ENCODE measurements at places on chromosomes 2 and 18.

GRCh38 chr2:105455488-105456003 is 56.7 kb upstream of the FHL2 start:
- no peak for DNase-seq

DNA sequence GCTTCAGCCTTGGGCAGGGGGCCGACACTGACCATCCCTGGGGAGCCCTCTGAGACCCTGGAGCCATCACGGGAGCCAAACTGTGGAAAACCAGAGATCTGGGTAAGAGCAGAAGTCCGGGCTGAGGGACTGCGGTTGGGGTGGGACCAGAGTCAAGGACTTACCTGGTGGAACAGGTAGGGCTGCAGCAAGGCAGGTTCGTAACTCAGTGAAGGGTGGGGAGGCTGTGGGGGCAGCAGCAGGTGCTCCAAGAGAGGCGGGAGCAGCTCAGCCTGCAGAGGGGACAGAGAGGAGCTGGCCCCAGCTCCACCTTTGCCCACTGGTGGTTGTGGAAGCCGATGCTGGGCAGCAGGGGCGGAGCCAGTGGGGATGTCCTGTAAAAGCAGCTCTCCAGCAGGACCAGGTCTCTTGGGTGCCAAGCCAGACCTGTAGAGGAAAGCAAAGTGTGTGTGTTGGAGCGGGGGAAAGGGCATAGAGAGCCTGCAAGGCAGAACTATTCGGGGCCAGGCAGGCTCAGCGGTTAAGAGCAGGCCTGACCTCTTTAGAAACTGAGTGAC is 6.7 kb downstream of the PTPRN start:
- DNase-seq, result no peak

- no peak for DNase-seq
Measured at GRCh38 chr2:50641633-50642032, 390.3 kb downstream of the NRXN1 start.

- no peak for DNase-seq
Measured at GRCh38 chr18:50468807-50469206, 91.1 kb upstream of the MAPK4 start.

DNA sequence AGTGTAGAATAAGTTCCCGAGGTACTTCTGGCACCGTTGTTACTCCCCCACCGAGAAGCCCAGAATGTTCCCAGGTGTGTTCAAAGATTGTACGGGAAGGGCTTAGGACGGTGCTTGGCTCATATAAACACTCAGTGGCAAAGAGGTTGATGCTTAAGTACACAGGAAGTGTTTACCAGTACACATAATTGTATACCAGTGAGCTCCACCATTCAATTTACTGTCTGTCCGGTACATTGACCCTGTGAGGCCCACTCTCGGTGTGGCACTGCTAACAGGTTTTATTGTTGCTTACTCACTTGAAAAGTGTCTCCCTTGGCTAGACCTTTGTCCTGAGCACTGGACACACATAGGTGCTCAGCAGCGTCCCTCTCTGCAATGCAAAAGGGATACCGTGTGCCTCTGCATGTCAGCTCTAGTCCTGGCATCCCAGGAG is 191.0 kb downstream of the NEDD4L start:
- no peak for DNase-seq

GRCh38 chr18:75264195-75264594 is 53.6 kb downstream of the TSHZ1 start:
- DNase-seq, result no peak

DNA sequence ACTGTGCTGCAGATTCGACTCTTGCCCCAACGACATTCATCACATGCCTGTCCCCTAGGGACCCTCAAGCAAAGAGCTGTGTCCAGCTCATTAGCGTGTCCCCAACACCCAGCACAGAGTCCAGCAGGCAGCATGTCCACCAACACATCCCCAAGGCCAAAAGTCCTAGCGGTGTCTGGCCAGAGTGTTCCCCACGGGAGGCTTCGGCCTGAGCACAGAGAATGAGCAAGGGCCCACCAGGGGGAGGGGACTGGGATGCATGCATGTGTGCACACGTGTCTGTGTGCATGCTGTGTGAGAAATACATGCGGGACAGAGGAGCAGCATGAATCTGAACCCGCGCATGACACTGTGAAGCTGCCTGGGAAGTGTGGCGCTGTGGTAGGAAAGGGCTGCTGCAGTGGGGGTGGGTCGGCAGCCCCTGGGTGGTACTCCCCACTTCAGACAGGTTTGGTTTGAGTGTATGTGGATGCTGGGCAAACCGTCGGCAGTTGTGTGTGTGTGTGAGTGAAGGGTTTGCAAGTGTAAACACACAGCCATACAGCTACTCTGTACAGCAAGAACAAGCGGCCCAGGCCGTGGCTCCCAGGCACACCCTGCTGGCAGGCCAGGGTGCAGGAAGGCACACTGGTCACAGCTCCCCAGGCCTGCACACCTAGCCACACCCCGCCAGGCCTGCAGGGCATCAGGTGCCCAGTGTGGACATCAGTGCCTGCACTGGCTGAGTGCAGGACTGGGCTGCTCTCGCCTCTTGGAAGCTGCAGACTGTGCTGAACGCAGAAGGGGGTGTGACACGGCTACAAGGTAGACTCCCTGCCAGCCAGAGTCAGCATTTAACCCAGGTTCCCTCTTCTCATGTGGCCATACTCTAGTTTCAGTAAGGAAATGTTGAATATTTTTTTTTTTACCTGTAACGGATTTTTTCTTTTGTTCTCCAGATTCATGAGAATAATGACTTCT is 19.5 kb upstream of the HES6 start:
- DNase-seq, result no peak

All from GM06990 (cell line).